ENCODE measurements at places on chromosomes 16 and 17. TPM values are rescaled to one million over a fixed set of nuclear protein-coding genes. Genes with fewer than 3 reads are reported as not detected.

GPR142 gene
- total RNA-seq, result not detected

SLC6A2 gene
- total RNA-seq, result not detected

ARHGAP27 gene
- 2.0 TPM for total RNA-seq

MEFV gene
- total RNA-seq, result 0.47 TPM

RGS9 gene
- total RNA-seq, result 4.2 TPM

TMEM100 gene
- total RNA-seq, result 3.3 TPM

SSTR5 gene
- 0.16 TPM for total RNA-seq

ITGA2B gene
- total RNA-seq, result 0.78 TPM

TSR3 gene
- total RNA-seq, result 36.8 TPM

MYH11 gene
- total RNA-seq, result under 0.01 TPM

GRCh38 chr17:63809970-63810369, 17.3 kb upstream of the PSMC5 start:
- no peak for DNase-seq

- no peak for DNase-seq
Observed at GRCh38 chr16:82995286-82995923, 368.6 kb downstream of the CDH13 start.

- DNase-seq, result no peak
Observed at GRCh38 chr16:54080524-54081008, 206.0 kb downstream of the IRX3 start.

- peak; percentile 87 for DNase-seq
Observed at GRCh38 chr17:7241783-7242716, at the start of gene GABARAP. Gene GABARAP, minus strand, starts transcription at chr17:7242449. Its CDS starts 119 bp downstream, at chr17:7242330.

DNA sequence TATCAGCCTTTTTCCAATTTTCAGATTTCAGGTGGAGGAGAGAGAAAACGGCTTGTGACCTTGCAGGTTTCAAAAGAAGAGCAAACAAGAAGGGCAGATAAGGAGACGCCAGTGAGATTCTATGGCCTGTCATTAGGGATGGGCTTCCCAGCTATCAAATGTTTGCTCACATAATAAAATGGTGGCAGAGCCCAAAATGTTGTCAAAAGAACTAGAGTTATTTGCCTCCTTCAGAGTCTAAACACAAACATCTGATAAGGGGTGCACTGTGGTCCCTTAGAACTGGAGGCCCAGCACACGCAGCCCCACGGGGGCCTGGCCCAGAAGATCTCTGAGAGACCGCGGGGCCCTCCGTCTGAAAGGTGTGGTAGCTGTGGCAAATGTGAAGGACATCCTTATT, 46.1 kb upstream of the DDX52 start:
- DNase-seq, result no peak

- peak; percentile 48 for DNase-seq
Observed at GRCh38 chr16:30958175-30959079, 873 bp downstream of the SETD1A start.

- no peak for DNase-seq
Observed at GRCh38 chr17:77843896-77844295, 114.6 kb upstream of the TNRC6C start.

GRCh38 chr17:29102741-29103181, 59.8 kb downstream of the PIPOX start:
- no peak for DNase-seq

GRCh38 chr16:69477546-69477945, 53.1 kb downstream of the CYB5B start:
- no peak for DNase-seq

DNA sequence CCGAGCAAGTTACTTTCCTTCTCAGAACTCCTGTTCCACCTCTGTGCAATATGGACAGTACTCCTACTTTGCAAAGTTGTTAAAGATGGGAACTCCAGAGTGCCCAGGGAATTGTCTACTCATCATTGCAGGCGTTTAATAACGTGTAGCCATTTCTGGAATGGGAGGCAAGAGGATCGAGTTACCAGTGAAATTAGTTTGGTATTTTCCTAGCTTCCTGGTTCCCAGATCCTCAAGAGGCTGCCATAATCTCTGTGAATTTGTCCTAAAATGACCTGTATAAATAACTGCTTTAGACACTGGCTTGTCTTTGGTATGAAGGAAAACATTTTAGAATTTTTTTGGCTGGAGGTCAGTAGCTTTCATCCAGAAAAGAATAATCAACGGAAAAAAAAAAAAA, 27.7 kb downstream of the WWOX start:
- DNase-seq, result no peak

DNA sequence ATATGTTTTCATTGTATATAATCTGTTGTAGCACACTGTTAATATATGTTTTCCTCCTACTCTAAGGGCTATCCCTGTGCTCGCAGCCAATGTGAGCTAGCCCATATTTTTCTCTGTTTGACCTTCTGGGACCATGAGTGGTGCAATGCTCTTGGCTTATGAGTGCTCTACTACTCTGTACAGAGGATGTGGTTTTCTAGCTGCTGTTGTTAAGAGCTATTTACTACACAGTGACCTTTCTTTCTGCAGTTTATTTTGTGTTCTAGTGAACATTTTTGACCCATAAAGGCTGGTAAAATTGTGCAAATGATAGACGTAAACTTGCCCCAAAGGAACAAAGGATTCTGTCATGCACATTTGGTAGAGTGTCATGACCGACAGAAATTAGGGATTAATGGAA, 84.1 kb upstream of the CPHXL start:
- no peak for DNase-seq

GRCh38 chr17:13152501-13152900, 134.7 kb upstream of the ELAC2 start:
- no peak for DNase-seq

- DNase-seq, result no peak
Observed at GRCh38 chr17:57880086-57880456, 30.2 kb upstream of the MRPS23 start.

- no peak for DNase-seq
Observed at GRCh38 chr16:12580809-12581208, 222.9 kb downstream of the CPPED1 start.

DNA sequence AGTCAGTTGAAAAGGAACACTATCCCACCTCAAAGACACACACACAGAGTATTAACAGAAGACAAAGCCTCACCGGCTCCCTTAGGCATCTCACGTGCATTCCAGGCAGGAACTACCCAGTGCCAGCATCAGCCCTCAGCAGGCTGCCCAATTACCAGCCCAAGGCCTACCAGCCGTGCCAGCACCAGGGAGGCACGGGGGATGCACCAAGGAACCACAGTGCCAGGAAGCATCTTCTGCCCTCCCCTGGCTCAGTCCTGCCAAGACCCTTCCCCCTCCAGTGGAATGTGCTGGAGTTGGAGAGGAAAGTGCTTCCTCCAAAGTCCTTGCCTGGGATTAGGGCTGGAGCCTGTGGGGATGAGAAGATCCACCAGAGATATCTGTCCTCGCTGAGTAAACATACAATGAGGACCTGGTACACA, 11.0 kb upstream of the KRT19 start:
- no peak for DNase-seq

- DNase-seq, result peak; percentile 74
Observed at GRCh38 chr17:19647697-19648474, 665 bp upstream of the ALDH3A2 start.

DNA sequence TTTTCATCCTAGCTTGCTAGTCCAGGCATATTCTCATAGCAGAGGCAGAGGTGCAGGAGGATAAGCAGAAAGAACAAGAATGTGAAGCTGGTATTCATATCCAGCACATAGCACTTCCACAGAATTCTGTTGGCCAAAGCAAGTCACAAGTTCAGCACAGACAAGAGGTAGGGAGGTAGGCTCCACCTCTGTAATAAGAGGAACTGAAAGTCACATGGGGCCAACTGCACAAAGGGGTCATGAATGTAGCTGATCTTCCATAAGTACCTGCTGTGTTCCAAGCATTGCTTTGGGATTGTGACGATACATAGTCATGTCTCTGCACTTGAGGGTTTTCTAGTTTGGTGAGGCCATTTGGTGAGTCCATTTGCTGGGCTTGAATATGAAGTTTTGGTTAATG, 110.8 kb upstream of the MPHOSPH6 start:
- no peak for DNase-seq

DNA sequence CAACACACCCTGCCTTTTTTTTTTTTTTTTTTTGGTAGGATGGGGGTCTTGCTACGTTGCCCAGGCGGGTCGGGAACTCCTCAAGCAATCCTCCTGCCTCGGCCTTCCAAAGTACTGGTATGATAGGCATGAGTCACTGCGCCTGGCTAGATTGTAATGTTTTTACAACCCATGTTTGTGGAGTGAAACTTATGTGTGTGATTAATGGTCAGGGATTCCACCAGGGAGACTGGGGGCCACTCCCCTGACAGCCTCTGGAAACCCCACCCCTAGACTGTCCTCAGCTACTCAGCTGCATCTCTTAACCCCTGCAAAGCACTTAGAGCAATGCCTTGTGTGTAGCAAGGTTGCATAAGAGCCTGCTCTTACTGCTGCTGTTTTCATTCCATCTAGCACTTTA, 220.5 kb downstream of the PARN start:
- DNase-seq, result no peak

All from occipital lobe (tissue), 3 donors.